Activated CD8-positive, alpha-beta T cell treated with anti-CD3 and anti-CD28 coated beads for 36 hours (primary cell): ENCODE measurements at places on chromosomes 7 and 10. TPM values are rescaled to one million over a fixed set of nuclear protein-coding genes. Genes with fewer than 3 reads are reported as not detected.

- H3K27me3 ChIP-seq, result no peaks in the 10 kb centered on the region
- no peak overlapping the region for H3K27ac ChIP-seq
- no peak for DNase-seq
- H3K4me1 ChIP-seq, result no peaks in the 10 kb centered on the region
- H3K36me3 ChIP-seq, result no peaks in the 10 kb centered on the region
Measured at GRCh38 chr10:105797234-105797890, 1156.3 kb downstream of the SORCS3 start.

- no peaks in the 10 kb centered on the region for H3K36me3 ChIP-seq
- H3K27me3 ChIP-seq, result no peaks in the 10 kb centered on the region
- no peak for DNase-seq
- H3K4me1 ChIP-seq, result peaks cover 2% of the 10 kb centered on the region
- H3K27ac ChIP-seq, result no peak overlapping the region
Measured at GRCh38 chr10:42648512-42648911, 10.1 kb upstream of the ZNF33B start.

- H3K4me1 ChIP-seq, result peaks cover 26% of the 10 kb centered on the region
- DNase-seq, result peak; percentile 37
- no peaks in the 10 kb centered on the region for H3K27me3 ChIP-seq
Measured at GRCh38 chr10:60536529-60537114, 146.9 kb upstream of the ANK3 start.

VWDE gene
- 1.4 TPM for total RNA-seq

GRCh38 chr7:64639267-64640001, 26.5 kb upstream of the ZNF107 start:
- no peak overlapping the region for H3K4me3 ChIP-seq
- H3K4me1 ChIP-seq, result no peaks in the 10 kb centered on the region
- H3K36me3 ChIP-seq, result no peaks in the 10 kb centered on the region
- no peak overlapping the region for H3K27ac ChIP-seq

MINDY4 gene
- total RNA-seq, result 1.3 TPM

DNA sequence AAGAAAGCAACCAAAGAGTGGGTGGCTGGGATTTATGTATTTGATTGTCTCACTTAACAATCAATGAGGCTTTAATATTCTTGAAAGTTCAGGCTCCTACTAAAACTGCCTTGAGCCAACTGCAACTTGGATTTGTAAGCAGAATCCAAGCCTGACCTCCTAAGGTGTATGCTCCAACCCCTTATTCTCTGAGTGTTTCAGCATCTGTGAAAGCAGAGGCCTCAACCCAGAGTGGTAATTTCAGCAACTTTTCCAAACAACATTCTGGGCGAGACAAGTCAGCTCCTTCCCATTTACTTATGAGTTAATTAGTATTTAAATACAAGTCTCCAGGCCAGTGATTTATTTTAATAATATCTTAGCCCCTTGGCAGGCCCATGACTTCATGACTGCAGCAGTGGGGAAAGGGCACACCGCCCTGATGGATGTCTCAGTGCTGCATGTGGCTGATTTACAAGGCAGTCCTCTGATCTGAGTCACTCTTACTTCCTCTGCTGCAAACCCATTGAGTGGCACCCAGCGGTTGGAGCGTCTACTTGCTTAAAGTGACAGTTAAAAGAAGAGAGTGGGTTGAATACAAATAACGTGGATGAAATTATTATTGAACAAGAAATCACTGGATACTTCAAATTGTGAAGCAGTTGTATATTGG, 209.1 kb downstream of the TRIL start:
- no peak overlapping the region for H3K4me3 ChIP-seq
- H3K27me3 ChIP-seq, result no peaks in the 10 kb centered on the region
- H3K27ac ChIP-seq, result no peak overlapping the region

- DNase-seq, result no peak
- no peaks in the 10 kb centered on the region for H3K36me3 ChIP-seq
- no peak overlapping the region for H3K4me3 ChIP-seq
- peaks cover 4% of the 10 kb centered on the region for H3K27me3 ChIP-seq
Measured at GRCh38 chr10:23419655-23420329, 19.1 kb upstream of the OTUD1 start.

EFCAB10 gene
- not detected for total RNA-seq

CRPPA gene
- 1.4 TPM for total RNA-seq

PRKG1 gene
- total RNA-seq, result not detected

- H3K27ac ChIP-seq, result no peak overlapping the region
- no peak for DNase-seq
- H3K4me3 ChIP-seq, result no peak overlapping the region
Measured at GRCh38 chr10:36515319-36515718, 610.1 kb upstream of the ANKRD30A start.

DNA sequence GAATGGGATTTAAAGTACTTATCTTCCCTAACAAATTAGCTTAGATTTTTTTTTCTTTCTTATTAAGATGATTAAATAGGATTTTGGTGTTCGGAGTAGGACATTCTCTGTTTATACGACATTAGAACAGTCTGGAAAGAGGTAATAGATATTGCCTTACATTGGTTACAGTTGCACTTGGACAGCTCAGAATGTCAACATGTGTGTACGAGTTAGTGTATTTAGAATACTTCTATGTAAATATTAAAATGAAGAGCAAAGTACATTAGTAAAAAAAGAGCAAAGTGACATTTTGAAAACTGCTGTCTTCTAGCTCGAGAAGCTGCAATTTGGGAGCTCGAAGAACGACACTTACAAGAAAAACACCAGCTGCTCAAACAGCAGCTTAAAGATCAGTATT, 51.5 kb downstream of the SLK start:
- peaks cover 11% of the 10 kb centered on the region for H3K4me1 ChIP-seq
- H3K4me3 ChIP-seq, result no peak overlapping the region
- H3K27ac ChIP-seq, result no peak overlapping the region
- no peaks in the 10 kb centered on the region for H3K27me3 ChIP-seq
- peaks cover 24% of the 10 kb centered on the region for H3K36me3 ChIP-seq
- no peak for DNase-seq

GRCh38 chr7:39700932-39701331, 77.6 kb downstream of the RALA start:
- no peak for DNase-seq
- H3K27ac ChIP-seq, result no peak overlapping the region
- H3K4me1 ChIP-seq, result peaks cover 11% of the 10 kb centered on the region
- H3K36me3 ChIP-seq, result peaks cover 22% of the 10 kb centered on the region

GRCh38 chr7:31023877-31024276, 28.2 kb upstream of the ADCYAP1R1 start:
- peak overlapping the region; percentile 84 for H3K27ac ChIP-seq
- peaks cover 2% of the 10 kb centered on the region for H3K27me3 ChIP-seq
- DNase-seq, result peak; percentile 63
- H3K36me3 ChIP-seq, result peaks cover 5% of the 10 kb centered on the region

NRF1 gene
- 23.9 TPM for total RNA-seq

GRCh38 chr7:1021931-1022330, 22.4 kb upstream of the GPR146 start:
- DNase-seq, result no peak
- H3K4me3 ChIP-seq, result no peak overlapping the region
- peaks cover 16% of the 10 kb centered on the region for H3K36me3 ChIP-seq
- peaks cover 10% of the 10 kb centered on the region for H3K4me1 ChIP-seq
- no peak overlapping the region for H3K27ac ChIP-seq
- H3K27me3 ChIP-seq, result no peaks in the 10 kb centered on the region

- no peak overlapping the region for H3K4me3 ChIP-seq
- no peaks in the 10 kb centered on the region for H3K36me3 ChIP-seq
- H3K27ac ChIP-seq, result no peak overlapping the region
- no peaks in the 10 kb centered on the region for H3K4me1 ChIP-seq
Measured at GRCh38 chr7:46173476-46174195, 252.6 kb upstream of the IGFBP3 start.

DNA sequence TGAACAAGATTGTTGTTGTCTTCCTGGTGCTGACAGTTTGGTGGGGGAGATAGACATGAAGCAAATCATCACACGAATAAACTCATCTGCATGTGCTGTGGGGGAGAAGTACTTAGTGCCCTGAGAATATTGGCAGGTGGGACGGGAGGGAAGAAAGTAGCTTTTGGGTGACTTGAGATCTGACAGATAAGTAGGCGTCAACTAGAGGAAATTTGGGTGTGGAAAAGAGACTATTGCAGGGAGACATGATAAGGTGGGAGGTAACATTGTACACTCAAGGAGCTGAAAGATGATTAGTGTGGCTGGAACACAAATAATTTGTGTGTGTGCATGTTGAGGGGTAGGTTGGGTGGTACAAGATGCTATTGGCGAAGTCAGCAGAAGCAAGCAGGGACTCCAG, 30.1 kb downstream of the CNNM2 start:
- H3K36me3 ChIP-seq, result no peaks in the 10 kb centered on the region
- no peaks in the 10 kb centered on the region for H3K4me1 ChIP-seq
- no peak for DNase-seq
- H3K4me3 ChIP-seq, result no peak overlapping the region
